ENCODE measurements at places on chromosomes 11 and 22. TPM values are rescaled to one million over a fixed set of nuclear protein-coding genes. Genes with fewer than 3 reads are reported as not detected.

Gene MS4A6A
- 143 TPM for total RNA-seq

Gene RIMBP3C
- not detected for total RNA-seq

Gene CST6
- not detected for total RNA-seq

Gene APOA4
- total RNA-seq, result 0.40 TPM

Gene AQP11
- total RNA-seq, result 0.69 TPM

Gene UFD1
- 54.8 TPM for total RNA-seq

Gene IFTAP
- total RNA-seq, result 46.5 TPM

Gene CPT1B
- total RNA-seq, result 9.8 TPM

Gene MYOD1
- total RNA-seq, result not detected

Gene TEX12
- total RNA-seq, result not detected

Gene OR5P2
- not detected for total RNA-seq

Gene TNRC6B
- total RNA-seq, result 57.0 TPM

Gene PIH1D2
- total RNA-seq, result 0.83 TPM

Gene SH3BP1
- 1.5 TPM for total RNA-seq

Gene TTC36
- total RNA-seq, result 1.3 TPM

All from esophagus muscularis mucosa (tissue), 4 donors.